Muscle of back (tissue), 13 donors: ENCODE measurements at places on chromosomes 1 and 21.

DNA sequence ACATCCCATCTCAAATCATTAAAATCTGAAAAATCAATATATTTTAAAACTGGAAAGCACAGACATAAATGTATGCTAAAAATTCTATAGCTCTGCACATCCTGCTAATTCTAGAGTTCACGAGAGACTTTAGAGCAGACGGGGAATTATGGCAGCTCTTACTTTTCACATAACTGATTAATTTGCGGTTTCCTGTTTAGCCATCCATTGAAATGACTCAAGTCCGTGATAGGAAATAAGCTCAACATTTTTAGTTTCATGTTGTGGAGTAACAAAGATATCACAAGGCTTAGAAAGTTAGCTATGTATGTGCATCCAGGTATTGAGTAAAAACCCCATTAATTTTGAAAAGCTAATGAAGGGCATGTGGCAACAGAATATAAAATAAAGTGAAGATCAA is 123.2 kb downstream of the SMYD2 start:
- no peak for DNase-seq

- DNase-seq: no peak
Measured at GRCh38 chr1:108016451-108016920, 51.5 kb upstream of the VAV3 start.

- DNase-seq: no peak
Measured at GRCh38 chr1:37156646-37157045, 122.3 kb upstream of the GRIK3 start.

GRCh38 chr1:12445257-12445656 is 172.8 kb downstream of the DHRS3 start:
- no peak for DNase-seq

DNA sequence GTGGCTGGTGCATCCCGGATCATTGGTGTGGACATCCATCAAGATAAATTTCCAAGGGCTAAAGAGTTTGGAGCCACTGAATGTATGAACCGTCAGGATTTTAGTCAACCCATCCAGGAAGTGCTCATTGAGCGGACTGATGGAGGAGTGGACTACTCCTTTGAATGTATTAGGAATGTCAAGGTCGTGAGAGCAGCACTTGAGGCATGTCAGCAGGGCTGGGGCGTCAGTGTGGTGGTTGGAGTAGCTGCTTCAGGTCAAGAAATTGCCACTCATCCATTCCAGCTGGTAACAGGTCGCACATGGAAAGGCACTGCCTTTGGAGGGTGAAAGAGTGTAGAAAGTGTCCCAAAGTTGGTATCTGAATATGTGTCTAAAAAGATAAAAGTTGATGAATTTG is 79.1 kb downstream of the FMN2 start:
- no peak for DNase-seq

DNA sequence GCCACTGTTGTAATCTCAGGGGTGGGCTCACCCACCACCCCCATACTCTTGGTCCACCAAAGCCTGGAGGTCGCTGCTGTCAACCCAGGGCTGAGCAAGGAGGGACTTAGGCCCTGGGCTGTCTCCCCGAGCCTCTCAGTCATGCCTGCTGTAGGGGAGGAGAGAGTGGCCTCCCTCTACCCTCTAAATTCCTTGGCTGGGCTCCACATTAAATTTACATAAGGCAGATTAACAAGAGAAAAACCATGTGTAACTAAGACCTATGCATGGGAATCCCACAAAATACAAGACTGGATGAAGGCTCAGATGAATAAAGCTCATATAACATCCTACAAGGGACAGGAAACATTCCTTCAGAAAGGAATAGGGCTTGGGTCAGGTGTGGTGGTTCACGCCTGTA is 1.8 kb upstream of the PIK3CD start:
- no peak for DNase-seq

- no peak for DNase-seq
Measured at GRCh38 chr1:151935154-151935553, 25.8 kb upstream of the THEM4 start.

DNA sequence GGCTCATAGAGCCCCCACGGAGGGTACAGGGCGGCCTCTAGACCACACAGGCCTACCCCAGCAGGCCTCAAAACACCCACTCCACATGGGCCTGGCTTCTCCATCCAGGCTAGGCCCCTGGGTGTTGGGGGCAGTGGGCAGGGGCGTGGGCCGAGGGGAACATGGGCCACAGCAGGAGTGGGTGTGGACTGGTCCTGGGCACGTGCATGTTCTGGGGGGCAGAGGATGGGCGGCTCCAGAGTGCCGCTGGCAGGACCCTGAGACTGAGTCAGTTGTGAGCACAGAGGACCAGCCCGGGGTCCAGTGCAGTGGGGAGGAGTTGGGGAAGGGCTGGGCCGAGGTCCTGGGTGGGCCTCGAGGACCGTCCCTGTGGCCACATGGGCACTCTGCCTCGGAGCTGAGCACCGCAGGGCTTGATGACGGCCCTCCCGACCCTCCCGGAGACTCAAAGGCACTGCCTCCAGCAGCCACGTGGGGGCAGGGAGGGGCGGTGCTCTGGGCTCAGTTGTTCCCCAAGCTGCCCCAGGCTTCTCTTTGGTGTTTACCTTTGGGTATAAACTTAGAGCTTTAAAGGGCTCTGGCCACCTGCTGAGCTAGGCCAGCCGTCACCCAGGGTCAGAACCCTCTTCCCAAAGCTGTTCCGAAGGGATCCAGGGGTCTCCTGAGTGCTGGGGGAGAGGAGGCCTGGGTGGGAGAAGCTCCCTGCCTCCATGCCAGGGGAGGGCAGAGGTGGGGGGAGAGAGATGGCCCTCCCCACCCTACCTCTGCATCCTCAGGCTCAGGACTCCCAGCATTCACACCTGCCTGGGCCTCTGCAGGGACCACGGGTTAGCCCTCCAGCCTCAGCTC is 79.9 kb downstream of the MORN1 start:
- DNase-seq: no peak

DNA sequence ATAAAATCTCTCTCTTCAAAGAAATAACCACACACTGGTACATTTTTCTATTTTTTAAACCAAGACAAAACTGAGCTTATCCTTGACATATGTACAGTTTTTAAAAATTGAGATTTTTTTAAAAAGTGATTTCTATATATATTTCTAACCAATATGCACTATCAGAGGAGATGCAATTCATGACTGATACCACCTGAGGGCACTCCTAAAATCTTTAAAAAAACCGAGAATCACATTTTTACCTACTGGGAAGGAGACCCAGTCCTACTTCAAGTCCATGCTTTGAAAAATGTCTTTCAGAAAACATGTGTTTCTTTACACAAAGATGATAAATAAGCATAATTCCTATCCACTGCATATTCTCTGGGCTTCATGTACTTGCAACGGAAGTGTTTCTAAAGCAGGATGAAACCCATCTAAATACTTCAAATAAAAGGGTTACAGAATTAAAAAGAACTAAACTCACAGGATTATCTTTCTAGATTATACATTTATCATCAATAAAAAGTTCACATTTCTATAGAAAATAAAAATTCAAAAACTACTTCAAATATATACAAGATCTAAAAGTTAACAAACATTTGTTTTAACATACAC is 98.6 kb downstream of the ENAH start:
- peak; percentile 51 for DNase-seq

DNA sequence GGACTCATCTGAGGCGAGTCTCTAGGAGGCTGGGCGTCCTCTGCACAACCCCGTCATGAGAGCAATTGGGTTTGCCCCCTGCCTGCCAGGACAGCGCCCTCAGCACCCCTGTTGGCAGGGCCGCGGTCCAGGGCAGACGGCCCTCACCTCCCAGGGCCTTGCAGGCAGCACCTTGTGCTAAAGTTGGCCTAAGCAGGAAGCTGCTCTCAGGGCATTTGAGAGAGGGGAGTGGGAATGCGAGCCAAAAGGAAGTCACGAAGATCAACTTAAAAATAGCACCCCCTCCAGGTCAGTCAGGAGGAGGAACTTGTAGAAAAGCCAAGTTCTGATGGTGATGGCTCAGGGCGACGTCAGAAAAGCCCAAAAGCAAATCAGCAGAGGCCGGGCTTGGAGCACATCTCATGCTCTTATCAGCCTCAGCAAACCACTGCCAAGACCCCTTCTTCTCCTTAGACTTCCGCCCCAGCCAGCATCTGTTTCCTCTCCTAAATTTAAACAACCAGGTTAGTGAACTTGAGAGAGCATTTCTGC is 12.6 kb upstream of the ADORA3 start:
- DNase-seq: peak; percentile 18

GRCh38 chr21:31983120-31983519 is 110.3 kb downstream of the HUNK start:
- DNase-seq: no peak

GRCh38 chr1:109247401-109248365 is 1.7 kb upstream of the CELSR2 start:
- DNase-seq: no peak

DNA sequence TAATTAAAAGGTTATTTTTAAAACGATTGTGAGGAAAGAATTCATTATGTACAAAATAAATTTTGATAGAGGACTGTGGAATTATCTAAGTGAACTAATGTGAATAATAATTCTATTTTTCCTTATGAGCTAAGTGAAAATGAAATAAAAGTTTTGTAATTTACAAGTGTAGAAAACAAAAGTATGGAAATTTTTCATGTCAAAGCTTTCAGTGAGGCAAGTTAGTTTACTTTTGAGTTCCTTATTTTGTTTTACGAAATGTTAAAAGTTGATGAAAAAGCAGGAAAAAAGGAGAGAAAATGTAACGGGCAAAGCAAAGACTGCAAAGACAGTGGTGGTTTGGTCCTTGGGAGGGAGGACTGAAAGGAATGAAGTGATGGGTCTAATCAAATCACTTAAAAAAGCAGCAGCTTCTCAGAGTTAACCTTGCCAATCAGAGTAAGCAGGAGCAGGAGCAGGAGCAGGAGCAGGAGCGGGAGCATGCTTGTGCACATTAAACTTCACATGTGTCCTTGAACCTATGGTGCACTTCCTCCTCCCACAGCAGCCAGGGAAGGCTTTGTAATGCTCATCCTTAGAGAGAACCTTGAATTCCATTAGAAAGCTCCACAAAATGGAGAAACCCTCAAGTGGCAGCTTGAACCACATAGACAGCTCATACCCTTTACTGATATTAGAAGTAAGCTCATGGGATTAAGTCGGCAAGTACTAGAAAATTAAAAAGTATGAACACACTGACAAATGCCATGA is 133.4 kb downstream of the LHX4 start:
- DNase-seq: no peak

- DNase-seq: no peak
Measured at GRCh38 chr1:164651351-164651951, 92.5 kb downstream of the PBX1 start.

DNA sequence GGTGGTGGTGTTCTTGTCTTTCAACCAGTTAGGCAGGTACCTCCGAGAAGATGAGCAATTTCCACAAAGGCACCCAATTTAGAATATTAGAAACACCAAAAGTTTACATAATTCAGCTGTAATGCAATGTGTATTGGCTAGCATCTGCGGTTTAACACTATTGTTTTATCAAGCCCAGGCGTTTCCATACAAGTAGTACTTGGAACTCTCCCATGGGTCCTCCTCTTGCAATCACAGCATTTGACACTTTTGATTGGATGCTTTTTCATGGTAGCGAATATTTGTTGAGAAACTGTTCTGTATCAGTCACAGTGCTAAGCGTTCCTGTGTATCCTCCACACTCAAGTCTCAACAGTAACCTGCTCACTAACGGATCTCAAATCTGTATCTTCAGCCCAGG is 20.1 kb upstream of the MAP1LC3C start:
- no peak for DNase-seq

DNA sequence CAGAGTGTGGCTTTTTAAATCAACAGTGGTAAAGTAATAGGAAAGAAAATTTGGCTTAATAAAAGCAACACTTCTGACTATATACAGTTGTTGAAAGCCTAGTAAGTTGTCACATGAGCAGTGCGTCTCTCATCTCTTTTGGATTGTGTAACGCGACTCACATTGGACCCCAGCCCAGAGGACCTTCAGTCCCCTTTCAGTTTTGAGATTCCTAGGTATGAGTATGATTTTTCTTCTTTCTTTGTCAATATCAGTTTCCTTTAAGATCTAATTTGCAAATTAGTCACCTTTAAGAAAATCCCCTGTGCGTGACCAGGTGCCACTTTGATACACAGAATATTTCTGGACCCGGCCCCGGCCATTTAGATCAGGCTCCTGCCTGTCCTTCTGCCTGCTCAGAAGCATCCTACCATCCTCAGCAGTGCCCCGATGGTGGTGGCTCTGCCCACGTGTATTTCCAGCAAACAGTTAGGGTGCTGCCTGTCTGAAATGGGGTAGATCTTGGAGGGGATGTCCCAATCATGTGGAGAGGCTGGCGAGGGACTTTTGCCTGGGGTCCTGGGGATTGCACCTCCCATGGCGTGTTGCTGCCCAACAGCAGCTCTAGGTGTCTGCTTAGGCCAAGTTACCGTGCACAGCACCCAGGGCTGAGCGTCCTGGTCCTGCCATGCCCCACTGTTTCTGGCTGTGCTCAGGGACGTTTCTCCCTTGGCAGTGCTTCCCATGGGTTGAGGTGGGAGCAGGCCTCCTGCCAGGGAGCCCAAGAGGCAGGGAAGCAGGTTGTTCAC is 21.1 kb downstream of the SNAP47 start:
- no peak for DNase-seq

GRCh38 chr1:42170779-42171621 is 6.5 kb upstream of the GUCA2A start:
- DNase-seq: peak; percentile 43

DNA sequence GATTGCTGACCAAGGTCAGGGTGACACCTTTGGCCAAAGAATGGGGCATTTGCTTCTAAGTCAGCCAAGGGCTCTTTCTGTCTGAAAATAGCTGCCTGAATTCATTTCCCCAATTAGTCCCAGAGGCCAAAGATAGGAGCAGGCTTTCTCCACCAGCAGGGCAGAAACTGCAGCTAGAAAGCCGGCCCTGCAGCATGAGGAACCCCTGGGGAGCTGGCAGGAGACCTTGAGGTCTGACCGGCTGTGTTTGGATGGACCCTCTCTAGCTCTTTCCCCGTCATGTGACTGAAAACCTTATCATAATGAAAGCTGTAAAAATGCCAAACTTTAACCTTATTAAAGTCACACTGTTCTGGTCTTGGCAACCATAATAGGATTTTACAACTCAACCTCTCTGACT is 93.4 kb downstream of the CD58 start:
- no peak for DNase-seq

DNA sequence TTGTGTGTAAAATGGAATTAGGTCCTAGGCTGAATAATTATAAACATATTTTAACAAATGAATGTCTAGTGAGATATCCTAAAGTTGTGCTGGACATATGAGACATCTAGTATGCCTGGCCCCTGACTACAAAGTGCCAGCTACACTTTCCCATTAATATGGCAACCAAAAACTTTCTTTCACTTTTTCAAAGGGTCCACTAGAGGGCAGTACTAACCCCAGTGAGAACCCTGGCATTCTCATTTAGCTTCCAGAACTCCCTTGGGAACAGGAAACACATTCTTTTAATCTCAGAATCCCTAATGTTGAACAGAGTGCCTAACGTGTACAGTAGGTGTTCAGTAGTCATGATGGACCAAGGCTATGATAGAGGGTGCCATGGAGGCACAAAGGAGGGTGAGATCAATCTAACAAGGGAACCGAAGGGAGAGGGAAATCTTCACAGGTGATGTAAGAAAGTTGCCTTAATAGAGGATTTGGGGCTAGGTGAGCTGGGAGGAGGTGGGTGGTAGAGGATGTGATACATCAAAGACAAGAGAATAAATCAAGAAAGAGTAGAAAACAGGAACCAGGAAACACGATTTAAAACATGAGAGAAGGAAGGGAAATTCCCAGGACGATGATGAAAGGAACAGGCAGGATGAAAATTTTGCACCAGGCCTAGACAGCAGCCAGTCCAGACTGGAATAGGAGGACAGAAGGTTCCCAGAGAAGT is 41.6 kb downstream of the NSL1 start:
- DNase-seq: peak; percentile 47
